GM23248 (cell line): ENCODE measurements at places on chromosomes 2 and 18.
A peak's percentile ranks its signal among the peaks of the same experiment; 100 is the strongest.

GRCh38 chr2:220297093-220297492, 669.7 kb downstream of the SLC4A3 start:
- DNase-seq = no peak

DNA sequence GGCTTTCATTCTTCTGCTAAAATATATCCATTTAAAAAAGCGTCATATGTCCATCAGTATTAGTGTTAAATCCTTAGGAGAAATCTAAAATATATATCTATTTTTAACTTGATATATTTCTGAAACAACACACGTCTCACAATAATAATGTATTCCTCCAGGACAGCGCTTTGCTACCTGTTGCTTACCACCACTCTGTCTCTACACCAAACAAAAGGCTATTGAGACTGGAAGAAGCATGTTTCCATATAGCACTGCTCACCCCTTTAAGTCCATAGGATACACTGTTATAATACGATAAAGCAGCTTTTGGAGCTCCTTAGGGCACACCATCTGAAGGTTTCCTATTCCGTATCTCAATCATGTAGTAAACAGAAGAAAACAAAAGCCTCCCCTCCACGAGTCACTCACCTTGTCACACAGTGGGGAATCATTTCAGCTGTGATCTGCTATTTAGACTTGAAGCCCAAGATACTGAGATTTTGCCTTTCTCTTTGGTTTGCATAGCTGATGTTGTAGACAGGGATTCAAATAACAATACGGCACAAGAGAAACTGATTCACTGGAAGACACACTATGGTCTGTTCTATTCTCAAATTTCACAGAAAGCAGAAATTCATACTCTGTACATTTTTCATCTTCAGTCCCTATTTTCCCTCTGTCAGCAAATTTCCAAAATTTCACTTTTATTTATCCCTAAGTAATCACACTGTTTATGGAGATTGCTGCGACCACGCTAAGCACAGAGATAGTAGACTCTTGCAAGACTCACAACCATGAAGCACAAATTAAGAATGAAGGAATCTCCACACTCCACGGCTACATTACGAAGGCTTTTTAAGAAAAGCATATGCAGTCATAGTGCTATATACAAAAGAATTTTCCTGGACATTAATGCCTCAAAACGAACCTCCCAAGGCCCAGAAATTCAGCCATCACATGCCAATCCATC, 187.1 kb downstream of the TCF4 start:
- DNase-seq = peak; percentile 53

DNA sequence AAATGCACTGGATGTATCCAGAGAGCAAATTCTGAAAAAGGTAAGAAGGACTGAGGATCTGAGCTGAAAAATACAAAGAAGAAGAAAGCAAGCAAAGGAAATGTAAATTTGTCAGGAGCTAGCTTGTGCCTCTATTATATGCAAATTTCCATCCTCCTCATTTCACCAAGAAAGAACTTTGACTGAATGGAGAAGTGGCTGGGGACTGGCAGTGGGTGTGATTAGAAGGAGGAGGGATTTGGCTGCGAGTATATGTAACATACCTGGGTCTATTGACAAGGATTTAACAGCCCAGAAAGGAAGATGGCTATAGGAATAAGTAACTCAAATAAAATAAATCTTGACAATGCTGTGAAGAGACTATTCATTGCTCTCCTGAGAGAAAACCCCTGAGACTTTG, 19.4 kb upstream of the RIT2 start:
- no peak for DNase-seq

GRCh38 chr2:45237850-45238542, 228.7 kb upstream of the SIX2 start:
- peak; percentile 97 for DNase-seq

DNA sequence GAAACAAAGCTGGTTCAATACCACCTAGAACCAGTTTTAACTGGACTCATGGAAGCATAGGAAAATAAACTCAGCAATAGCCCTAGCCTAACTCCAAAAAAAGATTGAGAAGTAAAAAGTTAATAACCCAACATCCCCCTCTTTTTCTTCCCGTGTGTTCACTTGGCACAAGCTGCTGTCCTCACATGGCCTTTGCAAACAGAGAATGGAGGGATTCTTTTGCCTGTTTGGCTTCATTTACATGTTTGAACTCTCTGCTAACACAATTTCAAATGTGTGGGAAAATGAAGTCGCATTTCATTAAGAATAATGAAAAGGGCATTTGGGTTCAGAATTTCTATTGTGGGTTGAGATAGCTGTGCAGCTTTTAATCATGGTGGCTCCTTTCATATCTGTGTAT, 589.2 kb upstream of the LRRTM1 start:
- no peak for DNase-seq

GRCh38 chr2:55054106-55054875, 4.0 kb upstream of the RTN4 start:
- no peak for DNase-seq

GRCh38 chr2:173191601-173192000, 116.0 kb downstream of the MAP3K20 start:
- DNase-seq = peak; percentile 80

- peak; percentile 52 for DNase-seq
These were observed 215.2 kb downstream of the RAD51AP2 start for GRCh38 chr2:17303054-17303453.

DNA sequence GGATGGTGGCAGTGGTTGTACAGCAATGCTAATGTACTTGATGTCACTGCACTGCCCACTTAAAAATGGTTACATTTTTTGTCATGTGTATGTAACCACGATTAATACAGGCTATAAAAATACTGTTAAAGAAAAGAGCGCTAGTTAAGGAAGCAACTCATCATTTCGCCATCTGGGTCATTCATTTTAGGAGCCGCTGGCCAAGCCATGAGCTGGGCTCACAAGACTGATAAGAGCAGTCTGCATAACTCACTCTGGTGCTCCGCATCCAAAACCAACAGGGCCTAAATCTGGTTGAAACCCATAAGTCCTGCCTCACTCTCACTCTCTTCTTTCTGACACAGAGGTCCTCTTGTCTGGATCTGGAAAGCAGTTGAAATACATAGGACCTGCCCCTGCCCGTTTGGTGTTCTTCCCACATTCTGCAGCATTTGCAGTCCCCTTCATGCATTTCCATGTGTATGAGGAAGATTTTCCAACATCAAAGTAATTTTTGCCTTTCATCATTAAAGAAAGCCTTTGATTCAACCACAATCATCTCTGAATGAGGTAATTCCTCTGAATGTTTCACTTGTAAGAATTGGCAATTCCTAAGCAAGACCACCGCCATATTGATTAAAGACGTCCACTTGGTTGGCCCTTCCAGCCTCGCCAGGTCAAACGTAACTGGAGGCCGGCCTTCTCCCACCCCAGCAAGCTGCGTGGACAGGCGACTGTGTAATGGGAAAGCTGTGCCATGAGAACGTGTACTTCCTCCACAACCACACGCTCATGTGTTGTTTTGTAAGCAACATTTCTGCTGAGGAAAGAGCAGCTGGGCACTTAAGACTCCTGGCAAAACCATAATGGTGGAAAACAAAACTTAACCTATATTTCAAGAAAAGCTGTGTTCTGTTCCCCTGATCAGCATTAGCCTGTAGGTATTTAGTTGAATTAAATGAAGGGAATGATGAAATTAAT, 112.2 kb downstream of the VAPA start:
- no peak for DNase-seq

GRCh38 chr2:9473985-9474360, 378 bp upstream of the IAH1 start:
- DNase-seq = peak; percentile 58

DNA sequence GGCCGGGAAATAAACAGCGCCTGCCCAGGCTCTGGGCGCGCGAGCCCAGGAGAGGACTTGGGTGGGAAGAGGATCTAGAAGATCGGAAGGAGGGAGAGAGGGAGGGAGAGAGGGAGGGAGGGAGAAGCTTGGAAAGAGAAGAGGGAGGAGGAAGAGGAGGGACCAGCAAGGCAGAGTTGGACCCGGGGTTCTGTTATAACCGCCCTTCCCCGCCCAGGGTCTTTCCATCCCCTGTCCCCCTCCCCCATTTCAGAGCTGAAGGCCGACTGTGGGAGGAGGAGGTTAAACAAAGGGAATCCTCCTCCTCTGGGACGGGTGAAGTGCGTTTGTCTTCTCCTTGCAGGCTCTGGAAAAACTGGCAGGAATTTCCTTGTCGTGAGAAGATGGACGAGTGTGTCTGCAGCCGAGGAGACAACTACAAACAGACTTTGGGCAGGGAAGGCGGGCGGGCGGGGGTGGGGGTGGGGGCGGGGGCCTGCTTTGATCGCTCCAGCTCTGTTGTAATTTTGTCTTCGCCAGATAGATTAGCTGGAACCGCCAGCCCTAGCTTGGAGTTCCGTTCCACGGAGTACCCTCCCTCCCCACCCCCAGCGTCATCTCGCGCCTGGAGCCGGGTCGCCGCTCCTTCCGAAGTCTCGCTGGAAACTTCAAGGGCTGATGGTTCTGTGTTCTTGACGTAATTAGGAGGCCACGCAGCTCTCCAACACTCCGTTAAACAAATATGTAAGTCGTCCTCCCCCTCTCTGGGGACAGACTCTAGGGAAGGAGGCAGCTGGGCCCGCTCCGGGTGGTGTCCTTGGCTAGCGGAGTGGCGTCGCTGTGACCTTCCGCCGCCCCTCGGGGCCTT, 6.4 kb upstream of the SP9 start:
- DNase-seq = peak; percentile 55

GRCh38 chr2:138722316-138722715, 57.9 kb downstream of the NXPH2 start:
- peak; percentile 4 for DNase-seq

- no peak for DNase-seq
These were observed 82.7 kb downstream of the TANC1 start for GRCh38 chr2:159051133-159051532.

GRCh38 chr2:236236559-236237452, 27.4 kb downstream of the ASB18 start:
- peak; percentile 9 for DNase-seq

- no peak for DNase-seq
These were observed 216.8 kb upstream of the CNTNAP5 start for GRCh38 chr2:123808243-123808642.

GRCh38 chr2:59389240-59389639, 1148.1 kb upstream of the FANCL start:
- peak; percentile 0 for DNase-seq

- DNase-seq = no peak
These were observed 1023.2 kb downstream of the BCL11A start for GRCh38 chr2:59530258-59530657.

- no peak for DNase-seq
These were observed 9.9 kb upstream of the PRELID3A start for GRCh38 chr18:12397793-12398192.

- DNase-seq = no peak
These were observed 120.7 kb downstream of the ZNF521 start for GRCh38 chr18:25231327-25231691.

GRCh38 chr2:11867926-11868325, 121.5 kb downstream of the LPIN1 start:
- no peak for DNase-seq

- no peak for DNase-seq
These were observed 8.0 kb downstream of the ATP9B start for GRCh38 chr18:79077181-79077580.
